Activated CD8-positive, alpha-beta memory T cell treated with anti-CD3 and anti-CD28 coated beads, Interleukin-2, amount 10 ng/mL, durations not matched to agents 7 days and 5 days (primary cell): ENCODE measurements at places on chromosomes 4 and X. TPM values are rescaled to one million over a fixed set of nuclear protein-coding genes. Genes with fewer than 3 reads are reported as not detected.

The GPC3 gene
- total RNA-seq = not detected

The GBA3 gene
- total RNA-seq = not detected

DNA sequence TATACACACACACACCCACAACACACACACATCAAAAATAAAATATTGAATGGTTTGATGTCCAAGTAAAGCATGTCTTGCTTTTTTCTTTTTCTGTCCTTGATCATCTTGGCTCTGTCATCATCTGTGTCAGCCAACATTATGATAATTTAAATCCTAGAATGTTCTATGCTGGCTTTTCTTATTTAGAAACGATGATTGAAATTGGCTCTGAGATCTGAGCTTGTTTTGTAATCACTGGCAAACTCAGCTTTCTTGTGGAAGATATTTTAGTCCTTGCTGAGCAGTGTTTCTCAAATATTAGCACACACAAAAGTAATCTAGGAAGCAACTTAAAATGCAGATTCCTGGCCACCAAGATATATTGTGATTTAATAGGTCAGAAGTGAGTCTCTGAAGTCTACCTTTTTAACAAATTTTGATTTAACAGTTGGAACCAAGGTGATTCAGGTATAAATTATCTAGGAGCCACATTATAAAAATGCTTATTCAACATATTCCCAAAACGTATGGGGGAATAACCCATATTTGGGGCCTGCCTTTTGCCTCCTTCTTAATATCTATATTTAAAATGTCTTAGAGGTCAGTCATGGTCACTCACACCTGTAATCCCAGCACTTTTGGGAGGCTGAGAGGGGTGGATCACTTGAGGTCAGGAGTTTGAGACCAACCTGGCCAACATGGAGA lies 24.0 kb upstream of the DSPP start:
- peaks cover 2% of the 10 kb centered on the region for H3K4me1 ChIP-seq
- no peak overlapping the region for H3K4me3 ChIP-seq
- no peaks in the 10 kb centered on the region for H3K36me3 ChIP-seq
- DNase-seq = no peak
- no peaks in the 10 kb centered on the region for H3K27me3 ChIP-seq

- peaks cover 34% of the 10 kb centered on the region for H3K27me3 ChIP-seq
- no peak overlapping the region for H3K27ac ChIP-seq
- no peaks in the 10 kb centered on the region for H3K4me1 ChIP-seq
- no peak overlapping the region for H3K4me3 ChIP-seq
These were observed 2.7 kb upstream of the MAP3K15 start for GRCh38 chrX:19517965-19518364.

DNA sequence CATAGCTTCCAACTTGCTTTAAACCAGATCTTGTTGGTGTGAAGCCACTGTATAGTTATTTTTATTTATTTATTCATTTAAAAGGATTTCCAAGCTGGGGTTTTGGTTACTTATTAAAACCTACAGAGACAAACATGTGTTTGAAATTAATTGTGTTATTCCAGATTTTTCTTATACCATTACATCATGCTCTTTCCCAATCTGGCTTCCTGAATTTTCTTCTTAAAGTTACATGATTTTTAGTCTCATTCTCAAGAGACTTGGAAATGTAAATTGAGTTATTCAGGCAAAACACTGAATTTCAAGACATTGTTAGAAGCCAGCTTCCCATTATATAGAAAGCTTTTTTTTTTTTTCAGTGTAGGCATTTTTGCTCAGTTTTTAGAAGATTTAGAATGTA lies 381.9 kb downstream of the IL1RAPL1 start:
- no peaks in the 10 kb centered on the region for H3K27me3 ChIP-seq
- no peak overlapping the region for H3K27ac ChIP-seq
- DNase-seq = no peak
- H3K4me1 ChIP-seq = no peaks in the 10 kb centered on the region
- H3K36me3 ChIP-seq = no peaks in the 10 kb centered on the region

GRCh38 chrX:69025802-69026301 lies 139.4 kb downstream of the PJA1 start:
- no peak overlapping the region for H3K4me3 ChIP-seq
- no peaks in the 10 kb centered on the region for H3K36me3 ChIP-seq
- H3K4me1 ChIP-seq = peaks cover 5% of the 10 kb centered on the region
- H3K27me3 ChIP-seq = no peaks in the 10 kb centered on the region

DNA sequence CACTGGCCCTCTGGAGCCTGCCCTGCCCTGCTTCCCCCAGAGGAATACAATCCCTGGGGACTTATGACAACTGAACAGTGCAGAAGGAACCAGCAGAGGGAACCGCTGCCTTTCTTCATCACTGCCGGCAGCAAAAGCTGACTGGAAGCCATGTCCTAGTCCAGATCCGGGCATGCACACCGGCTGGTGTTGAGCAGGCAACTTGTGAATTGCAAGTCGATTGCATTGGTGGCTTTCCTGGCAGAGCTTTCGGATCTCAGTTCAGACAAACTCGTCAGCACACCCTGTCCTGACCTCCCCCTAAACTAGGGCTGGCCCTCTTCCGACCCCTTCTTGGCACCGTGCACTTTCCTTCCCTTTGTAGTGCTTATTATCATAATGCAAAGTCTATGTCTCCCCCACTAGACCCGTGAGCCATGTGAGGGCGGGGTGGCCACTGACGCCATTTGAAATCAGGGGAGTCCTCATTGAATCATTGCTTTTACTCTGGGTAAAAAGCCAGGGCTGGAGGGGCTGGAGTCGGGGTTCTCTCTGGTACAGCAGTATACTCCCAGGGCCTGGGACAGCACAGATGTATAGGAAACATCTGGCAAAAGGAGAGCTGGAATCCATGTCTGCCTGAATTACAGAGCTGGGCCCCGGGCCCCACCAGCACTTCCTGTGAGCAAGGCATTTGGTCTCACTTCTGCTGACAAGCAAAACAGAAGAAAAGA lies 1.8 kb downstream of the ARHGAP4 start:
- DNase-seq = peak; percentile 65
- peak overlapping the region; percentile 94 for H3K27ac ChIP-seq
- no peaks in the 10 kb centered on the region for H3K27me3 ChIP-seq

The CFAP299 gene
- not detected for total RNA-seq

The GPR119 gene
- not detected for total RNA-seq

- no peak overlapping the region for H3K27ac ChIP-seq
- no peaks in the 10 kb centered on the region for H3K4me1 ChIP-seq
- peaks cover 13% of the 10 kb centered on the region for H3K27me3 ChIP-seq
- H3K4me3 ChIP-seq = no peak overlapping the region
- DNase-seq = no peak
These were observed 12.9 kb upstream of the C4orf54 start for GRCh38 chr4:99670409-99671073.
